ENCODE measurements at places on chromosomes 11 and 22.
A peak's percentile ranks its signal among the peaks of the same experiment; 100 is the strongest.

DNA sequence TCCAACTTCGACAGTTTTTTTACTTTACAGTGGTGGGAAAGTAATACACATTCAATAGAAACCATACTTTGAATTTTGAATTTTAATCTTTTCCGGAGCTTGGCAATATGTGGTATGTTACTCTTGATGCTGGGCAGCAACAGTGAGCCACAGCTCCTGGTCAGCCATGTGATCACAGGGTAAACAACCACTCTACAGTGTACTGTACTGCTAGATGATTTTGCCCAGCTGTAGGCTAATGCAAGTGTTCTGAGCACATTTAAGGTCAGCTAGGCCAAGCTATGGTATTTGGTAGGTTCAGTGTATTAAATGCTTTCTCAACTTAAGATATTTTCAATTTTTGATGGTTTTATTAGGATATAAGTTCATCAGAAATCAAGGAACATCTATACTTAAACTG is 48.7 kb upstream of the GRIK4 start:
- DNase-seq = no peak

DNA sequence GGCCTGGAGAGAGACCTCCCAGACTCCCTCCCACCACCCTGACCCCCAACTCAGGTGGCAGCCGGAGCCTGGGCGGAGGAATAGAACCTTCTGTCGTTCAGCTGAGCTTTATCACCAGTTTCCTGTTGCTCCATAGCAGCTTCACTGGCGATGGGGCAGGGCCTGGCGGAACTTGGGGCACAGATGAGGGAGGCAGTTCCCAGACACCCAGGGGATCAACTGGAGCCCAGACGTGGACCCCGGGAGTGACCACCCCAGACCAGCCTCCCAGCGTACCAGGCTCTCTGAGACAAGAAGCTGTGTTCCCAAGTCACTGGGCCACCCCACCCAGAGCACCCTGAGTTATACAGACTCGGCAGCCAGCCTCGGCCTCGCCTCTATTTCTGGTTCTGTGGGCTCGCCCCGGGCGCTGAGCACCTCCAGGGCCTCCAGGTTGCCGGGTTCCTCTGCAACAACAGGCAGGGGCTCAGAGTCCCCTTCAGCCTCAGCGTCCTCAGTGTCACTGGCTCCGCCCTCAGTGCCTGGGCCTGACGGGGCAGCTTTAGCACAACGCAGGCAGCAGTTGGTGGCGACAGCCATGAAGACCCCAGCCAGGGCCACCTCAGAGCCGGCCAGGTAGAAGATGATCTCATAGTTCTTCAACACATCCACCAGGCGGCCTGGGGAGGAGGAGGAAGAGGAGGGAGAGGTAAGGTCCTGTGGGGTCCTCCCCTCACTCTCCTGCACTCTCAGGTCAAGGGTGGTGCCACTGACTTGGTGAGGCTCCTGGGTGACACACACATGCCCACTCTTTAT is 5.7 kb downstream of the SLC16A8 start:
- no peak for DNase-seq

DNA sequence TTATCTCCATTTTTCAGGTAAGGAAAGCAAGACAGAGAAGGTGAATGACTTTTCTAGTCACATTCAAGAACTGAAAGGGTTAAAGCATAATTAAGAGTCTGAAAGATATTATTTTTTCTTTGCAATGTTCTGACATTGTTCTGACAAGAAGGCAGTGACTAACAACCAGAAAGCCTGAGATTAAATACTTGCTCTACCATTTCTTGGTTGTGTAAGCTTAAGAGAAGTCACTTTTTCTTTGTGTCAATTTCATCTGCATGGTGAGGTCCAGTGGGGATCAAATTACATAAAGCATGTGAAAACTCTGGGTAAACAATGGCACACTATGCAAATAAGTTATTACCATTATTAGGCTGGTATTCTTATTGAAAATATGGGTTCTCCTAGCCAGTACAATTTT is 73.7 kb downstream of the PHF21A start:
- no peak for DNase-seq

- DNase-seq = no peak
Observed at GRCh38 chr11:2444821-2445745, at the start of gene KCNQ1. TSS of gene KCNQ1 (plus strand) at chr11:2445008. CDS start at chr11:2445099, 91 bp downstream.

- no peak for DNase-seq
Observed at GRCh38 chr11:27694992-27695391, 5.3 kb downstream of the BDNF start.

- DNase-seq = peak; percentile 48
Observed at GRCh38 chr11:2703363-2704141, 3.8 kb upstream of the KCNQ1OT1 start.

GRCh38 chr22:19763458-19764298 is 3.1 kb downstream of the TBX1 start:
- no peak for DNase-seq

DNA sequence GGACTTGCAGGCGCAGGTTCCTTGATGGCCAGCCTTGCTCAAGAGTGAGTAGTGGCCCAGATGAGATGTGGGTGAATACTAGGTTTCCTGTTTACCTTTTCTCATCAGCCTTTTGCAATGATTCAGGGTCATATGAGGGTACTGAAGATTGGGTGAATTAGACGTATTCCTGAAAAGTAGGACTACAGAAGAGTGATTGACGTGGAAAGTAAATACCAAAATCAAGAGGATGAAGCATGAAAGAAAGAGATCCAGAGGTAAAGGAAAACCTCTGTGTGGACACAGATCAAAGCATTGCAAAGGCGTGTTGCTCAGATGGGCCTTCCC is 59.9 kb downstream of the CYB5R2 start:
- DNase-seq = no peak

DNA sequence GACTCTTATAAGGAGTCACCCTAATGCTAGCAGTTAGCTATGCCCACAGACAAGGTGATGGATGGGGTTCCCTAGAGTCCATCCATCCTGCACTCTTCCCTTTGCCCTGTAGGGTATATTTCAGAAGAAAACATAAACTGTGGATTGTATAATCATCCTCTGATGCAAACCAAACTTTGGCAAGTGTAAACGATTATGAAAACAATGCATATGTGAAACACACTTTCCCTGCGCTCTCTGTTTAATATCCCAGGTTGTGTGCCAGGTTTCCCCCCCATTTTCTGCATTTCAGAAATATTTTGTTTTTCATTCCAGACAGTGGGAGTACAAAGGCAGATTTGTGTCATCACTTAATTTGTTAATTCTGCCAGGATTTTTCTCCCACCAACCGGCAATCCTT is 110.0 kb downstream of the LDLRAD3 start:
- no peak for DNase-seq

DNA sequence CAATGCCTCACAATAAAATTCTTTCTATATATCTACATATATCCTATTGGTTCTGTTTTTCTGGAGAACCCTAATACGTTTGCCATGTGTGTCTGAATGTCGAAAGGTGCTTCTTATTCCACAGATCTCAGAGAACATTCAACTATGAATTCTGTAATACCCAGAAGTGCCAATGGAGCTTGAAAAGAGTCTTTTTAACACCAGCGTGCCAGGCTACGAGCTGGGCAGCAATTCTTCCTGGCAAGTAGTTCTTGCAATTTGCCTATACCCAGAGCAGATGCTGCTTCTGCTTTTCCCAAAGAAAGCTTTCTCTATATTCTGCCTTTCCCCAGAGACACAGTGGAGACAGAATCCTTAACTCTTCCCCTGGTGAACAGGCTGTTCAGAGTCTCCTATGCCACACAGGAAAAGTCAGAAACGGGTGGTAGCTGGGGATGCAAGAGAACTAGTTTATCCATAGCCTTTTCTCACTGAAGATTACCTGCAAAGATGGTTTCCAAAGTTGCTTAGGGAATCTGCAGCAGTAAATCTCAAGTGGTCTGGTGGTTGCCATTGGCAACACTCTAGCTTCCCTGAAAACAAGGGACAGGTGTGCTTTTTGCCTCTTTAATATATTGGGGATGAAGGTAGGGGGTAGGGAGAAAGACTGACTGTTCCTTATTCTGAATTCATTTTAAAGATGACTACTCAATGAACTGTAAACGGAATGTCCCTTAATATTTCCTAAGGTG is 16.8 kb upstream of the PAFAH1B2 start:
- no peak for DNase-seq

GRCh38 chr11:132408877-132409276 is 1038.5 kb downstream of the NTM start:
- no peak for DNase-seq
